Inflammatory macrophage treated with lipopolysaccharide for 1 hour (primary cell): ENCODE measurements at places on chromosomes 7 and 10.
A peak's percentile ranks its signal among the peaks of the same experiment; 100 is the strongest.

GRCh38 chr7:14841869-14842268 lies 60.7 kb downstream of the DGKB start:
- no peak for DNase-seq

- no peak for DNase-seq
These were observed 34.6 kb upstream of the VIPR2 start for GRCh38 chr7:159179241-159179640.

GRCh38 chr7:141986923-141987322 lies 8.8 kb upstream of the MGAM start:
- DNase-seq, result no peak

- no peak for DNase-seq
These were observed 180.7 kb upstream of the KLF14 start for GRCh38 chr7:130914554-130915294.

DNA sequence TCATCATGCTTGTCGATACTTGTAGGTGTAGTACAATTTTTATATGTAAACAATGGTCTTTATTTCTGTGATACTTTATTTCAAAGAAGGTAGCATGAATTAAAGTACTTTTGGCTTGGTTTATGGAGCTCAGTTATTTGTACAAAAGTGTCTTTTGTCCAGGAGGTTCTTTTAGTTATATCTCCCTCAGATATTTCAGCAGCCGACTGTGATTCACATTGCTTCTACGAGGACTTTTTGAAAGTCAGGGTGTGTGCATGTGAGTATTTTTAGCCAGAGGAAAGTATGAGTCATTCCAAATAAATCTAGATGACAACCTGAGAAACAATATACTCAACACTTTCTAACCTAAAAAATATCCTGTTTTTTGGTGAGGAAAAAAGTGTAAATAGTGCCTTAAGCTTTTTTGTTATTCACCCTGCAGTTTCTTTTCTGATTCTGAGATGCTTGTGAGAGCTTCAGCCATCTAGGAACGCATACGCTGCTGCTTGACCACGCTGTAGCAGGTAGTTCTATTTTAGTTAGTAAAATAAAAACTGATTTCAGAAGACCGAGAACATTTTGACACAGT lies 595 bp upstream of the SUN1 start:
- DNase-seq, result peak; percentile 8

- no peak for DNase-seq
These were observed 118.8 kb downstream of the DLG5 start for GRCh38 chr10:77807706-77808105.

DNA sequence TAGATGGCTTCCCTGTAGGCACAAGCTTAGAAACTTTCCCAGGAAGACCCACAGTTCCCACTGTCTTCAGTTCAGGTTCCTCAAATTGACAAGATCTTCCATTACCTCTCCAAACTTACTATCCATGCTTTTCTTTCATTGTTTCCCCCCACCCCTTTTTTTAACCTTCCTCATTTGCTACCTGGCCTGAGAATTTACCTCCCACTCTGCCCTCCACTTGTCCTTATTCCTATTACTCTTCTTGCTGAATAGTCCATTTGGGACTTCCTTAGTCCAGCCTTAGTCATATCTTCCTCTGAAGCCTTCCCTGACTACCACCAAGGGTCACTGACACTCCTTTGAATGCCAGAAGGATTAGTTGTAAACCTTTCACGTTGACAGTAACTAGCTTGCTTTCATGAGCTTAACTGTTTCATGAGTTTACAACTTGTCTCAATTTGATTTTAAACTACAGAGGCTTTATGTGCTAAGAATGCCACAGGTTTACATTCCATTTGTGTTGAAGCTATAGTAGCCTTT lies 1.2 kb upstream of the CALU start:
- DNase-seq, result no peak

- DNase-seq, result peak; percentile 14
These were observed 169.5 kb upstream of the FRMD4A start for GRCh38 chr10:14500172-14500765.

DNA sequence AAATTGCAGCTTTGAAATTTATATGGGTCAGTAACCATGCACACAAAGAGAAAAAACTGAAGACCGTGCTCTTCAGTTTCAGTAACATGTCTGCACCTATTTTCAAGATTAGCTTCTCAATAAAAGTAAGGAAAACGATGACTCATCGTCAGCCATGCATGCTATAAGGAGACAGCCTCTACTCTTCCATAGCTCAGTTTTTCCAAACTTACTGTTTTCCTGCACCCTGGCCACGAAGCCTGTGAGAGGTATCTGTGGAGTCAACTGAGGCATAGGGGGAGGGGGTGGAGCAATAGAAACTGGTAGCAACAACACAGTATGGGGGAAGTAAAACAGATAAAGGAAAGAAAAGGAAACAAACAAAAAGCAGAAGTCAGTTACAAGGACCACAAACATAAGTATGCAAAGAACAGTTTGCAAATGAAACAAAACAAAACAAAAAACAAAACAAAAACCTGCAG lies 58.0 kb downstream of the PDSS1 start:
- no peak for DNase-seq

- DNase-seq, result no peak
These were observed 162.7 kb downstream of the AVL9 start for GRCh38 chr7:32658034-32658433.

GRCh38 chr10:76497666-76498065 lies 1066.2 kb downstream of the LRMDA start:
- DNase-seq, result no peak

DNA sequence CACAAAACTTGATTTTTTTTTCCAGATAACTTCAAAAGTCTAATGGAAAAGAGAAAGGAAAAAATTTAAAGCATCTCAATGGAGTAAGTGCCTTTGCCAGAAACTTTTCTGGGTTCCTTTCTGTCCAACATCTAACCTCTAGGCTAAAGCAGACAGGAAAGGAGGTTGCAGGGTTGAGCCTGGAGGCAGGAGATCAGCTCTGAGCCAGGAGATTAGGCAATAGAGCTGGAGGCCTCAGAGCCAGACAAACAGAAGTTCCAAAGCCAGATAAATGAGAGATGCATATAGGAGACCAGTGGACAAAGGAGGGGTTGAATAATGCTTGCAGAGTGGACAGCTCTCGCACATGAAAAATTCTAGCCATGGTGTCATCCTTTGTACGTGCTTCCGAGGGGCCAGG lies 42.9 kb downstream of the CHN2 start:
- no peak for DNase-seq

DNA sequence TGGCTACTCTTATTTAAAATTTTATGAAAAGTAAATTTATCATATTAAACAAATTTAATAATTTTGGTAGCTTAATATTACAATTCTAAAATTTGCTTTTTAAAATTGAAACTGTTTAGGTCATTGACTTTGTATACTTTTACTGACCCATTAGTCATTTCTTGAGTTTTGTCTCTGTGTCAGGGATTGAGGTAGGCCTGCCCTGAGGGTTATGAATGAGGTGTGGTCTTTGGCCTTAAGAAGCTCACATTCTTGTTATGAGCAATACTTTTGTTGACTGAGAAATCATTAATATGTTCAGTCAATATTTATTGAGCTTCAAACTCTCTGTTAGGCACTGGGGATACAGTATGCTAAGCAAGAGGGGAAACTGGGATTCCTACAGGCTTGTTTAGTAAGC lies 47.0 kb upstream of the RPA3 start:
- no peak for DNase-seq

DNA sequence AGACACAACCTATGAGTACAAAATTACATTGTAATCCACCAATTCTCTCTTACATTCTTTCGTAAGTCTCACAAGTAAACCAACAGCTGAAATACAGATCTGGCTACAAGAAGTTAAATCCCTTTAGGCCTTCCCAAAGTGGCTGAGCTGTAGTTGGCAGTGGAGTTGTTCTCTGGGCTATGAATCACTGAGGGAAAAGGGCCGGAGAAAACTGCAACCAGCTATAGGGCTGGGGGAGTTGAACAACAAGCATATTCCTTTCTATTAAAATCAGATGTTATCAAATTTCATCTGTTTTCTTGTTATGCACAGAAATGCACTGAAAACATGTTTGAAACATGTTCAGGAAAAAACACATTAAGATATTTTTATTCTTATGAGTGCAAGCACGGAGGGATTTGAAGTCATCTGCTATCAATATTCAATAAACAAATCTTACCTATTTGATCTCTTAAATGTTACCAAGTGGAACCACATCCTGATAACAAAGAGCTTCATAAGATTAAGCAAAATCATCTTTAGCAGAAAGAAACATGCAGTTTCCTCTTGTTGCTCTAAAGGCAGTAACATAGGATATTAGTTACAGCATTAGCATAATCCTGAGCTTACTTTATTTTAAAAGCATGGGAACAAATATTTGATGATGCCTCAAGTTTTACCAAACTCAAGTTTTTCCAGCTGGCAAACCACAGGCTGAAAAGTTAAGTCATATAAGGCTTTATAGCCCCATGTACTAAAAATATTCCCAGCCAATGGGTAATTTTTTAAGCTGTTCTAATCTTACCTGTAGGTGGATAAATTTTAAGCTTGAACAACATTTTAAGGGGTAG lies 212.7 kb downstream of the TAX1BP1 start:
- no peak for DNase-seq

DNA sequence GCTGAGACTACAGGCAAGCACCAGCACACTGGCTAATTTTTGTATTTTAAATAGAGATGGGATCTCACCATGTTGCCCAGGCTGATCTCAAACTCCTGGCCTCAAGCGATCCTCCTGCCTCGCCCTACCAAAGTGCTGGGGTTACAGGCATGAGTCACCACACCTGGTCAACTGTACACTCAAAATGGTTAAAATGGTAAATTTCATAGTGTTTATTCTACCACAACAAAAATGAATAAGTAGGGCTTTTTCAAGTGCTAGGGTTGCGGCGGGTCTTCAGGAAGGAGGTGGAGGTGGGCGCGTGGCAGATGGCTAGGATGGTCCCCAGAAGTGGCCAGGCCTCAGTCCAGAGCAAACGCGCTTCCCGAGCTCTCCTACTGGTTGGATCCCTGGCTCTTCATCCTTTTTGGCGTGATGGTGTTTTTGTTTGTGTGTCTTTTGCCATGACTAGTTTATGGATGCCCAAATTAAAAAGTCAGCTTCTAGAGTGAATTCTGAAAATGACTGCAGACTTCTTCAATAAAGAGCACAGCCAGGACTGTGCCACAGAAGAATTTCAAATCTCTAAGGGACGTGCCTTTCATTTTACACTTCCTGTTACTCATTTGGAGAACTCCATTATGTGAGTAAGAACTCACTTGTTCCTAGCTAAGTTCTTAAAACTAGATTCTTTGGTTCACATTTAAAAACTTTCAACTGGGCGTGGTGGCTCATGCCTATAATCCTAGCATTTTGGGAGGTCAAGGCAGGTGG lies 73.9 kb downstream of the TMEM130 start:
- no peak for DNase-seq

DNA sequence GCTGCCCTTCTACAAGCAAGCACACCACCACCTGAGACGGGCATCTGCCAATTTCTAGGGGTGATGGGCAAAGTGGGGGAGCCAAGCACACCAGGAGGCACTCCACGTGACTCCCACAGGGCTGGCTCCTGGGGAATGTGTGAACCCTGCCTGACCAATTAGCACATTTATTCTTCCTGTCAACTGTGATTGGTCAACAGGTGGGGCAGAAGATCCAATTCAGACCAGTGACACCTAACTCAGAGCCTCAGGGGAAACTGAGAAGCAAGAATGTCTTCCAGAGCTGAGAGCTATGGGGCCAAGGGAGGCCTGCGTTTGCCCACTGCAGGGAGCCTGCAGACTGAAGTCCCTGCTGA lies 15.4 kb downstream of the TMEM273 start:
- no peak for DNase-seq

GRCh38 chr7:132836746-132837145 lies 245.1 kb downstream of the CHCHD3 start:
- DNase-seq, result no peak

DNA sequence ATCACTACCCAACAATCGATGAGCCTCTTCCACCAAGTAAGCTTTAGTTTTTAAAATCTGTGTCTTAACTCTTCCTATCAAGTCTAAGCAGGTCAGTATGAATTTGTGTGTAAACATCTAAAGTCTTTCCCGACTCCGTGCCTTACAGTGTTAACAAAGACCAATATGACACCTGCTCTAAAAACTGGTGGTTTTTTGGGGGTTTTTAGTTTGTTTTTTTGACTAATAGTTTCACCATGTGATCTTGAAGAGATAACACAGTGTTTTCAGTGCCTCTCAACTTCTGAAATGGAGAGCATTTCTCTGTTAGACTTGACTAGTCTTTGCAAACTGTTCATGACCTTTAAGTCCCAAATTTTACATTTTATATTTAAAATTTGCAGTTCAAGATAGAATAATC lies 132.0 kb upstream of the STK17A start:
- DNase-seq, result no peak

DNA sequence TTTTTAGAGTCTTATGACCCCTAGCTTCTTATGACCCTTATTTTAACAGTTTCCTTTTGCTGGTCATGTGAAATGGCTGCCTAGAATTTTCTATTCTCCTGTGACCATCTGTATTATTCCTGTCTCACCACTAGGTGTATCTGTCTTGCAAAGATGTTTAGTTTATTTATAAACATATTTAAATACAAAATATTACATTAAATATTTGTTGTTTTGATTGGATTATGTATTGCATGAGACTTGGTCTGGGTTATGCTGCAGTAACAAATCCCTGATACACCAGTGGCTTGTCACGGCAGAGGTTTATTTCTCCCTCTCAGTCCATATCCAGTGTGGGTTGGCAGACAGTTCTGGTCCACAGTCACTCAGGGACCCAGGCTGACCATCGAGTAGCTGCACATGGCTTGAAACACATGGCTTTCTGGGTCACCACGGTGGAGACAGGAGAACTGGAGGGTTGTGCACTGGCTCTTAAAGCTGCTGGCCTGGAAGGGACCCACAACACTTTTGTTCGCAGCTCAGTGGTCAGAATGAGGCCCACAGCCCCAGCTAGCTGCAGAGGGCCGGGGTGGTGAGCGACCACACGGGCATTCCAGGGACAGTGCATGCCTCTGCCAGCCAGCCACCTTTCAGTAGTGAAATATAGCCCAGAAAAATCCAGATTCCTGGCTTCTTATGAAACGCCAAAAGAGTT lies 7.4 kb downstream of the RASSF4 start:
- peak; percentile 48 for DNase-seq

DNA sequence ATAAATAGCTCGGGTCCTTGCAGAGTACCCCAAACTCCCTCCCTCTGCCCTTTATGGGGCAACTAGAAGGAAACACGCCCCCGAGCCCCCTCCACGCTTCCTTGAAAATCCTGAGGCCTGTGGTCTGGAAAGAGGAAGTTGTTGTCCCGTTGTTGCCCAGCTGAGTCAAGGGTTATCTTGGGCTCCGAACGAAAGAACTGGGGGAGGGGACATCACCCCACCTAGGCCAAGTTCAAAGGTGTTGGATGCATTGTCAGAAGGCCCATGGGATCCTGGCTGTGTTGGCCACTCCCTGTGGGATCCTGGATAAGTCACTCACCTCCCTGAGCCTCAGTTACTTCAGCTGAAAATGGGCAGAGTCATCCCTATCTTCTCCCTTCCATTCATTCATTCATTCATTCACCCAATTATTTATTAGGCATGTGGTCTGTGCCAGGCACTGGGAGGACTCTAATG lies at the start of gene CCL24:
Gene CCL24 (minus strand): TSS at position 26 of the 456 bp plus-strand sequence. CDS start 91 bp downstream, outside the sequence.
- DNase-seq, result peak; percentile 74

- DNase-seq, result no peak
These were observed 115.0 kb downstream of the ADCY1 start for GRCh38 chr7:45689011-45689796.

GRCh38 chr7:27523321-27523720 lies 139.4 kb downstream of the HIBADH start:
- no peak for DNase-seq

GRCh38 chr10:131553121-131553520 lies 241.6 kb upstream of the TCERG1L start:
- DNase-seq, result no peak
